ENCODE measurements at places on chromosomes 5 and 9.

GRCh38 chr9:124306098-124306735, 48.5 kb downstream of the NEK6 start:
- DNase-seq: no peak

- no peak for DNase-seq
These were observed 484.0 kb downstream of the ZNF608 start for GRCh38 chr5:124262470-124262869.

DNA sequence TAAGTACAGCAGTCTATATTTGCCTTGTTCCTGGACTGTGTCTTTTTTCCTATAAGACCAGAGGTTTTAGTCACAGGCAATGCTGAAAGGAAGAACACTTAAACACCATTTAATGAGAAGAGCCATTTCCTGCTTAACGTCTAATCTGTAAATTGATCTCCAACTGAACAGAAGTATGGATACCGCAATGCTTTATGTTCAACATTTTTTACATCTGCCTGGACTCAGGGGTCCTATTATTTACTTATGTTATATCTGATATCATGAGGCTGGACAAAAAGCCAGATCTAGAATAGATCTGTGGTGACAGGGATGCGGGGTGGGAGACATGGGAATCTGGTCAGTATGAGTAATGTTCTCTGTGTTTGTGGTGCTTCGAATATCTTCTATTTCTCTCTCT, 334.6 kb upstream of the MPDZ start:
- DNase-seq: no peak

DNA sequence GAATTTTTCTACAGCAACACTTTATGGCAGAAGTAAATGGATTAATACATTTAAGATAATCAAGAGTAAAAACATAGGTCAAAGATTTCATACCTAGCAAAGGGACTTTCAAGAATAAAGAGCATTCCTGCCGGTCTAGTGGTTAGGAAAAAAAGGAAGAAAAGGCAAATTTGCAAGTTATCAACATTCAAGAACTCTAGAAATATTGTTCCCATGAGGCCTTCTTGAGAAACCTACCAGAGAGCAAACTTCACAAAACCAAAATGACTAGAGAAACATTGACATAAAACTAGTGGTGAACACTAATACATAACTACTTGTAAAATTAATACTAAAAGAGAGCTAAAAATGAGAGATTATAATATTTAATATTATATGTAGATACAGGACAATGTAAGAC, 320.2 kb upstream of the RGMB start:
- no peak for DNase-seq

DNA sequence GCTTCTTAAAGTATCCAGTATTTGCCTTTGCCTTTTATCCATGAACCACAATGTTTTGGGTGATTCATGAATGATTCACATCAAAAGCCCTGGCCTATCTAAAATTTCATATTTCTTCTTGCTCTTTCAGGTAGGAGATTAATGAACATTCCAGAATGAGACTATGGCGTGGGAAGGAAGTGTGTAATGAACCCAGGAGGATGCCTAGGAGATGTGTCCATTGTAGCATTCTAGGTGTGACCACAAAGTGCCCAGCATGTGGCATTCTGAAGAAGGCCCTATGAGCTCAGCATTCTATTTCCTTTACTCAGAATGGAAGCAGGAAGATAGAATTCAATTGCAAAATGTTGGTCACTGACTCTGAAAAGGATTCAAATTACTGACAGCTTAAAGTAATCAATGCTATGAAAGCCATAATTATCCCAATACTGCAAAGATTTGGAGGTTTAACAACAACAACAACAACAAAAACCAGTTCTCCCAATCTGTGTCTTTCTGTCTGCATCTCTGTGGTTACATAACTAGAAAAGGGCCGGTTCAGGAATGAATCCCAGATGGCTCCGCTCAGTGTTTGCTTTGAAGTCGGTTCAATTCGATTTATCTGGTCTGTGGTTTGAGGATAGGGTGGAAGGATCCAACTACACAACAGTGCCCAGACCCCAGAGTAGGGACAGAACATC, 126.7 kb downstream of the FOXD1 start:
- no peak for DNase-seq

GRCh38 chr5:76163111-76163628, 80.0 kb downstream of the SV2C start:
- DNase-seq: no peak

GRCh38 chr5:29796013-29796412, 1397.5 kb upstream of the CDH6 start:
- DNase-seq: no peak

DNA sequence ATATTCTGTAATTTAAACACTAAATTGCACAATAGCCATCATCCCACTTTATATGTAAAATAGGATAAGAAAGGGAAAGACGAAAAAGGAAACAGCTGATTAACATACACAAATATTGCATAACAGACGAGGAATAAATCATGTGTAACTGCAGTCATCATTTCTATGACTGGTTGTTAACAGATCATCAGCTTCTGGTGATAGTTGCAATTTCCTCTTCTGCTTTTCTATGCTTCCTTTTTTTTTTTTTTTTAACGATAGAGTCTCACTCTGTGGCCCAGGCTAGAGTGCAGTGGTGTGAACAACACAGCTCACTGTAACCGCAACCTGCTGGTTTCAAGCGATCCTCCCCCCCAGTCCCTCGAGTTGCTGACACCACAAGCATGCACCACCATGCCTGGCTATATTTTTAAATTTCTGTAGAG, 22.5 kb upstream of the JAKMIP2 start:
- DNase-seq: peak; percentile 28

DNA sequence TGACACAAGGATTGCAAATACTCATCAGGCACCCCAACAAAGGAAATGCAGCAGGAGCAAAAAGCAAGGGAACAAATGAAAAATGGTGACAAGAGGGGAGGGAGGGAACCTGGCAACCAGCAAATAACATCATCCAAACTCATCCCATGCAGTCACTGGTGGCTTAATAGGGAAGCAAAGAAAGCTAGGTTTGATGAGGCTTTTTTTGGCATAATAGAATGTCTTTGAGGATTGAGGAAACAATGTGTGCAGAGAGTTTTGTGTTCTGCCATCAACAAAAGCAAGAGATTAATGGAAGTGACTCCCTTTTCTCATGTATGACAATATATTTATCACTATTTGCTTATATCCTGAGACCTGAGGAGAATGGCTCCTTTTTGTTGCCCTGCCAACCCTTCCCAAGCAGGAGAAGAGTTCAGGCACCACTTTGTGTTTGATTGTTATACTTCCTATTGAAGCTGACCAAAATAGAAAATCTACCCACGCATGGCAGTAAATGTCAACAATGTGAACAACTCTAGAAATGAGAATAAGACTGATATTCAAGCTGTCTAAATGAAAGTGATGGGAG, 375.7 kb downstream of the CAAP1 start:
- DNase-seq: no peak

DNA sequence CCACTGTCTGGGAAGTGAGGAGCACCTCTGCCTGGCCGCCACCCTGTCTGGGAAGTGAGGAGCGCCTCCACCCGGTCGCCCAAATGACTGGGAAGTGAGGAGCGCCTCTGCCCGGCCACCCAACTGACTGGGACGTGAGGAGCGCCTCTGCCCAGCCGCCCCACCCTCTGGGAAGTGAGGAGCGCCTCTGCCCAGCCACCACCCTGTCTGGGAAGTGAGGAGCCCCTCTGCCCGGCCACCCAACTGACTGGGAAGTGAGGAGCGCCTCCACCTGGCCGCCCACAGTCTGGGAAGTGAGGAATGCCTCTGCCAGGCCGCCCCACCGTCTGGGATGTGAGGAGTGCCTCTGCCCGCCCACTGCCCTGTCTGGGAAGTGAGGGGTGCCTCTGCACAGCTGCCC, 32.9 kb downstream of the SAXO1 start:
- no peak for DNase-seq

GRCh38 chr5:56264417-56265025, 31.4 kb upstream of the ANKRD55 start:
- peak; percentile 7 for DNase-seq

All from CD4-positive, alpha-beta T cell treated with Interleukin-15 for 4 hours (primary cell).